ENCODE measurements at places on chromosomes 1 and 21. TPM values are rescaled to one million over a fixed set of nuclear protein-coding genes. Genes with fewer than 3 reads are reported as not detected.

The RGS8 gene
- polyA plus RNA-seq, result 8.3 TPM

The SEC16B gene
- 0.78 TPM for polyA plus RNA-seq

The ADAMTS1 gene
- polyA plus RNA-seq, result 2.7 TPM

The ERICH3 gene
- polyA plus RNA-seq, result not detected

The OR2T35 gene
- not detected for polyA plus RNA-seq

Measured in neural cell (in vitro differentiated cells).